ENCODE measurements at places on chromosomes 12 and 14.

GRCh38 chr12:3973973-3974644 lies 100.9 kb upstream of the PARP11 start:
- peak; percentile 32 for DNase-seq

DNA sequence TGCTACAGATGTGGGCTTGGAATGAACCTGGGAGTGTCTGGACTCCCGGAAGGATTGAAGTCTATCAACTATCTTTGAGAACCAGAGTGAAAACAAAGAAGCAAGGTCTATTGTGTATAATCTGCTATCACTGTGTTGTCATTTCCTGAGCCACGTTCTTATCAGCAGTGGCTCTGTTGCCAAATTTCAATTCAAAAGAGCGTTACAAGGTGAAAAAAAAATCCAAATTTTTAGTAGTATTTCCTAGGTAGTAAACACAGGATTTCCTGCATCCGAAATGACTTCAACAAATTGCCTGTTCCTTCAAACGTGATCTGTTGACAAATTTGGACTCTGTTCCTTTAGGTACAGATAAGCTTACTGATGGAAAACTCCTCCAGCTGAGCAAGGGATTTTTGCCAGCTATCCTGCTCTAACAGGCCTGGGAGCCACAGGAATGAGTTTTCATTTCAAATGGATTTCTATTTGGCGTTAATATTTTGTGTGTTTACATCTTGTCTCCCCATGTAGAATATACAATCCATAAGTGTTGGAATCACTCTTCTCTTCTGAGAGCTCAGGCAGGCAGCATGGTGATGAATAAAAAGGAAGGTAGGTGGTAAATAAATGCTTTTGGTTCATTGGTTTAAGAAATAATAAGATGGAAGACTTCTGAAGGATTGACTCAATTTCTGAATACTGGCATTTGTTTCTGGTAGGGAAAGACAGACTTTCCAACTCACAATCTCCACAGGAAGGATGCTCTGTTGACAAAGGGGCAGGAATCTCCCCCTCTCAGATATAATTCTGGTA lies 58.5 kb downstream of the GPR135 start:
- DNase-seq, result no peak

- DNase-seq, result peak; percentile 81
Measured at GRCh38 chr14:105532735-105533141, 6.4 kb downstream of the TMEM121 start.

DNA sequence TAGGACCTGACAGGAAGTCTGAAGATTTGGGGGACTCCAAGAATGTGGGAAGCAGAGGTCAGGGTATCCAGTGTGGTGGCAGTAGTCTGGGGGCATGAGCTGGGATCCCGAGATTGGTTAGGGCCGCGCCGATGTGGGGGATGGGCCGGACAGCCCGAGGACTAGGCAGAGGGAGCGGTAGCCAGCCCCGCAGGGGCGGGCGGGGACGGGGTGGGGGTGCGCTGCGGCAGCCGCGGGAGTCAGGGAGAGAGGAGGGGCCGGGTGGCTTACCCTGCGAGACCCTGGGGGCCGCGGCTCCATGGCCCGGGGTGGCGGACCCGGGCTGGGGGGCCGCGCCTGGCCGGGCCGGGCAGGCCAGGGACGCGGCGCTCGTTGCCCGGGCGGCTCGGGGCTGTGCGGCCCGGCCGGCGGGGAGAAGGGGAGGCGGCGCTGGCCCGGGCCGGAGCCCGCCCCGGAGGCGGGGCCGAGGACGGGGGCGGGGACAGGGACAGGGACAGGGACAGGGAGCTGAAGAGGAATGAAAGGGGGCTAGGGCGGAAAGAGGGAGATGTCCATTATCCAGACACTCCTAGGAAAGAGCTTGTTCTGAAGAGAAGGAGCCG lies 5.6 kb downstream of the ZNF385A start:
- DNase-seq, result no peak

DNA sequence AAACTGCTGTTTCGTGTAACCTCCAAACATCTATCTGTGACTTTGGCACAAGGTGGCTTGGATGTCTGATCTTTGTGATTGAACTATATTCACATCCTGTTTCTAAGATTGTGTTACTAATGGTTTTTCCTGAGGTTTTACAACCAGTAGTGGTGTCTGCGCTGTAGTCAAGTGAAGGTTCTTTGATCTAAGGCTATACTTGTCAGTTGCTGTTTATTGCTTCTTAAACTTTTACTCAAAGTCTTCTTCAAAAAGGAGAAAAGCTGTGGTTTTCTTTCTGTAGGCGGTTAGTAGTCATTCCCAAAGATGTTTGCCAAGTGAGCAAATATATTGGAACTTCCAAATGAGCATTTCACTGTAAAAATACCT lies 12.3 kb upstream of the CALM1 start:
- peak; percentile 25 for DNase-seq

- DNase-seq, result no peak
Measured at GRCh38 chr12:120056739-120057138, 59.8 kb downstream of the RAB35 start.

- DNase-seq, result peak; percentile 49
Measured at GRCh38 chr12:51591016-51591901, at the start of gene SCN8A. Gene SCN8A (plus strand): TSS chr12:51591233. CDS start chr12:51662818, 71,585 bp downstream.

GRCh38 chr12:111012918-111013317 lies 92.5 kb upstream of the MYL2 start:
- DNase-seq, result no peak

DNA sequence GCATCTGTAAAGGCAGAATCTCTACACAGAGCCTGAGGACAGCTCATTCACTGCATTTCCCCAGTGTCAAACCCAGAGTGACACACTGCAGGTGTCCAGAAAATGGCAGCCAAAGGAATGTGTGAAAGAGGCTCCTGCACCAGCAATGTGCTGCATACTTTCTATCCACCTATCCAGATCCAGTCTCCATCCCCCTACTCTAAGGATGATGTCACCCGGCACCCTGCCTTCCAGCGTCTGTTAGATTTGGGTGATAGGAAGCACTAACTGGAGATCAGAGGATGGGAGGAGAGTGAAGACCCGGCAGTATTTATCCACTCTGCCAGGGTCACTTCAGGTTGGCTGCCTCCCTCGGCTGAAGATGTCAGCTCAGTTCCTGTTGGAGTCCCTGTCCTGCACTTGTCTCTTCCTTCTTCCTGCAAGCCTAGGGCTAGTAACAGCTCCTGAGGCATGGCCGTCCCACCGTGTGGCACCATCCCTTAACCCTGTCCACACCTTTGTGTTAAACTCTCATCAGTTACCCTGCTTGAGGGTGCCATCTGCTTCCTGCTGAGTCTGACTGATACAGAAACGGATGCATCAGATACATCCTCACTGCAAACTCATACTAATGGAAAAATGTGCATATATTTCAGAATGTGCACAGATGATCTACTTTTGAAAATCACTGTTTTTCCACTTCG lies 13.0 kb upstream of the GPR68 start:
- no peak for DNase-seq

- DNase-seq, result no peak
Measured at GRCh38 chr14:76305268-76305826, 70.6 kb upstream of the ESRRB start.

Data from NB4 (cell line).